ENCODE measurements at places on chromosomes 7 and 10.
A peak's percentile ranks its signal among the peaks of the same experiment; 100 is the strongest.

GRCh38 chr10:60818134-60818770 is 40.0 kb downstream of the CDK1 start:
- DNase-seq = no peak

- no peak for DNase-seq
Observed at GRCh38 chr10:131998050-131998844, 16.5 kb upstream of the BNIP3 start.

- no peak for DNase-seq
Observed at GRCh38 chr7:100147278-100147677, 1.4 kb upstream of the LAMTOR4 start.

GRCh38 chr7:47379629-47380324 is 202.1 kb downstream of the TNS3 start:
- DNase-seq = no peak

DNA sequence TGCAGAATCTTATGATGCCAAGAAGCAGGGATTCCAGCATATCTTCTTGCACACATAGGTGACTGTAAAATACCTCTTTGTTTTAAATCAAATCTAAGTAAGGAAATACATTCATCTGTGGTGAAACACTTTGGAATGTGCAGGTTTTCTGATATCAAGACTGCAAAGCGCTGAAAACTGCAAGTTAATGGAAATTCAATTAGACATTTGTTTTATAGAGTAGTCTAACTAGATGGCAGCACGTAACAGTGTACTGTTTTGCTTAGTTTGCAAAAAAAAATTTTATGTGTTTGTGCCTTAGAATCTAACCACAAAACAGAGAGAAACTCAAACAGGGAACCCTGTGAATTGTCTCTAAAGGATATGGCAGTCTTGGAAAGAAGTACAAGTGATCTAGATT is 259.2 kb downstream of the HDAC9 start:
- DNase-seq = no peak

- no peak for DNase-seq
Observed at GRCh38 chr10:129614341-129614740, 147.3 kb downstream of the MGMT start.

DNA sequence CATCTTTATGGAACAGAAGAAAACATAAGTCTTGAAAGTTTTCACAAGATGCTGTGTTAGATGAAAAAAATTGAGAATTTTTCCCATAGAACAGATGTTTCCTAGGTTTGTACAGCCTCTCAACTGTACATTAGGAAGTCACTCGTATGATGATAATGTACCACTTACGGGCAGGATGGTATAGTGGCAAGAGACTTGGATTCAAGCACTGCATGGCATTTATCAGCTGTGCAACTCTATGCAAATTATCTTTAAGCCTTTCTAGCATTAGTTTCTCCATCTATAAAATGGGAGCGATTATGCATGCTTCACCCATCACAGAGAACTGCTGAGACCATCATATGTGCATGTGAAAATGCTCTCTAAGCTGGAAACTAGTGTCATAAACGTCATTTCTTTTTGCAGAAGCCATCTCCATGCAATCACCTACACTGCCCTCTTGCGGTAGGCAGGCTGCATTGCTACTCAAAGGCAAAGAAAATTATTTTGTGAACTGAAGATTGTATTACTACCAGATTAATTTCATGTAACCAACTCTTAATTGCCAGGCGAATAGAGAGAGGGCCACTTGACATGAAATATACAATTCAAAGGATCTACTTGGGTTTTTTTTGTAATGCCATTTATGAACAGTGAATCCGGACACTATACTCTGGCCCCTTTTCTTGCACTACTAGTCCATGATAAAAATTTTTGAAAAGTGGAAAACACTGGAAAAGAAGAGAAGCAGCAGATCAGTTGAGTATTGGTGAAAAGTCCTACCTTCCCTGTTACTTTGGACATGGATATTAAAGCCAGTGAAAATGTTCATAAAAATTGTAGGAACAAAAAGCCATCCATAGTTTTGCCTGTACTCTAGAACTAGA is 102.3 kb downstream of the JAZF1 start:
- peak; percentile 53 for DNase-seq

- no peak for DNase-seq
Observed at GRCh38 chr7:156386097-156386496, 254.5 kb upstream of the RNF32 start.

- DNase-seq = no peak
Observed at GRCh38 chr7:67990003-67990402, 993.4 kb downstream of the TYW1 start.

GRCh38 chr10:90227786-90228185 is 526.4 kb downstream of the KIF20B start:
- DNase-seq = no peak

- no peak for DNase-seq
Observed at GRCh38 chr10:24848195-24848594, 104.2 kb downstream of the PRTFDC1 start.

DNA sequence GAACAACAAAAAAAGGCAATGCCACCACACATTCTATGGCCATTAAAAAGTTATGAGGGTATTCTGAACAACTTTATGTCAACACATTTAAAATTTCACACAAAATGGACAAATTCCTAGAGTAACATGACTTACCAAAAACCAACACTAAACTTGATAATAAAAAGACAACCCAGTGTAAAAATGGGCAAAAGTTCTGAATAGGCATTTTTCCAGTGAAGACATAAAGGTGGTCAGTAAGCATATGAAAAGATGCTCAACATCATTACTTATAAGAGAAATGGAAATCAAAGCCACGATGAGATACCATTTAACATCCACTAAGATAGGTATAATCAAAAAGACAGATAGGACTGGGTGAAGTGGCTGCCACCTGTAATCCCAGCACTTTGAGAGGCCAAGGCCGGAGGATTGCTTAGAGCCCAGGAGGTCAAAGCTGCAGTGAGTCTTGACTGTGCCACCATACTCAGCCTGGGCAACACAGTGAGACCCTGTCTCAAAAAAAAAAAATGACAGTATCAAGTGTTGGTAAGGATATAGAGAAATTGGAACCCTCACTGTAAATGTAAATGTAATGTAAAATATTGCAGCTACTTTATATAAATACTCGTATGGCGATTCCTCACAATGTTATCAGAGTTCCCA is 71.1 kb upstream of the OIT3 start:
- no peak for DNase-seq

DNA sequence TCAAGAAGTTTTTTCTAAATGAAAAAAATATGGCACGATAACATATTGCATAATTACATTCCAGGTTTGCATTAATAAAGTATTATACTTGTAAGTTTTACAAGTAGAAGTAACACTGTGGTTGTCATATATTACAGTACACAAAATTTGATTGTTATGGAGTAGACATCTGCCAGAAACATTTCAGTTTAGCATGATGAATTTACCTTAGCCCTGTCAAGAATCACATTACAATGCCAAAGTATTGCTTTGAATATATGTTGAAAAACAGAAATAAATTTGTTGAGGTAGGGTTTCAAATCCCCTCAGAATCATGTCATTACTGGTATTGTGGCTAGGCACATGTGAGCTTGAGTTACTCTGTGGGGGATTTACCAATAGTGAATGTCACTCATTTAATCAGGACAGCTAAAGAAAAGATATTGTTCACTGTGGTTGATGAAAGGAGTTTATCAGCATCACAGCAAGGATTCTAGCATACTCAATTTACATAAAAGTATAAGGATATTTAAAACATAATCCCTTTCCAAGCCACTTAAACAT is 112.1 kb downstream of the MDFIC start:
- no peak for DNase-seq

- DNase-seq = no peak
Observed at GRCh38 chr10:11227103-11227502, 209.4 kb downstream of the CELF2 start.

DNA sequence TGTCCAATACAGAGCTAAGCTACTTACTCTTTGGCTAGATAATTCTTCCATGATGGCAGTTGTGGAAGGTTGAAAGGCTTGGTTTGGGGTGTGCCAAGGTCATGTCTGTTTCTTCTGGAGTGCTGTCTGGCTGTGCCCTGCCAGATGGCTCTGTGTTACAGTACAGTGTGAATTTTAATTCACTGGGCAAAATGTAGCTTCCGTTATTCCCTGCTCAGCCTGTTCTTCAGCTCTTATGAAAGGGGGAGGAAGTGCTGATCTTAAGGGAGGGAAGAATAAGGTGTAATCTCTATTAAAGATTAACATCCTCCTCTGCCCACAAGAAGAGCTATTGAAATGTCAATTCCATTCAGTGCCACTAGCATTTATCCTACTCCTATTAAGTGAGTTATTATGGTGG is 52.2 kb downstream of the SND1 start:
- no peak for DNase-seq

DNA sequence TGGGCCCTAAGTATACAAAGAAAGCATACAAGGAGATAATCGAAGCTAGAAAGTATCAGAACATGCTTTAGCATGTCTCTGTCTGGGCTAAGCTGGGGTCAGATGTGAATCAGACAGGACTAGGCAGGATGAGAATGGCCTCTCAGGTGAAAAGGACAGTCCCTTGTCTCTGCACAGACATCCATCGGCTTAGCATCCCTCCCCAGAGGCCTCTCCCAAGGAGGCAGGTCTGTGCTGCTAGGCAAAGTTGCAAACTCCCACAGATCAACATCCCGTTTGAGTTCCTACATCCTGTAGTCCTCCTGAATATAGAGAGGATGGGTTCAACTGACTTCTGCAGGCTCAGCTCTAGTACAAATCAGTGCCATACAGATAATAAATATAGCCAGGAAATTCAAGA is 24.5 kb downstream of the CHST15 start:
- no peak for DNase-seq

- no peak for DNase-seq
Observed at GRCh38 chr7:65269150-65269856, 104.4 kb upstream of the ZNF92 start.

GRCh38 chr7:100888988-100889750 is at the start of gene UFSP1:
Gene UFSP1, minus strand, starts transcription at chr7:100889715. Its CDS starts 444 bp downstream, at chr7:100889271.
- DNase-seq = no peak

Data from CD4-positive, alpha-beta T cell treated with Interleukin-12 subunit alpha and Interleukin-12 subunit beta, for 1 hour (primary cell).